ENCODE measurements at places on chromosomes 3 and 15. TPM values are rescaled to one million over a fixed set of nuclear protein-coding genes. Genes with fewer than 3 reads are reported as not detected.

ZNF502 gene
- 6.6 TPM for total RNA-seq

KLHL40 gene
- total RNA-seq, result not detected

GP9 gene
- not detected for total RNA-seq

RLBP1 gene
- not detected for total RNA-seq

MYO5C gene
- total RNA-seq, result 16.6 TPM

MEGF11 gene
- total RNA-seq, result not detected

GRCh38 chr3:182179631-182180030 is 467.9 kb downstream of the SOX2 start:
- DNase-seq, result no peak

- DNase-seq, result no peak
Measured at GRCh38 chr15:51749307-51749706, 2.1 kb upstream of the TMOD2 start.

DNA sequence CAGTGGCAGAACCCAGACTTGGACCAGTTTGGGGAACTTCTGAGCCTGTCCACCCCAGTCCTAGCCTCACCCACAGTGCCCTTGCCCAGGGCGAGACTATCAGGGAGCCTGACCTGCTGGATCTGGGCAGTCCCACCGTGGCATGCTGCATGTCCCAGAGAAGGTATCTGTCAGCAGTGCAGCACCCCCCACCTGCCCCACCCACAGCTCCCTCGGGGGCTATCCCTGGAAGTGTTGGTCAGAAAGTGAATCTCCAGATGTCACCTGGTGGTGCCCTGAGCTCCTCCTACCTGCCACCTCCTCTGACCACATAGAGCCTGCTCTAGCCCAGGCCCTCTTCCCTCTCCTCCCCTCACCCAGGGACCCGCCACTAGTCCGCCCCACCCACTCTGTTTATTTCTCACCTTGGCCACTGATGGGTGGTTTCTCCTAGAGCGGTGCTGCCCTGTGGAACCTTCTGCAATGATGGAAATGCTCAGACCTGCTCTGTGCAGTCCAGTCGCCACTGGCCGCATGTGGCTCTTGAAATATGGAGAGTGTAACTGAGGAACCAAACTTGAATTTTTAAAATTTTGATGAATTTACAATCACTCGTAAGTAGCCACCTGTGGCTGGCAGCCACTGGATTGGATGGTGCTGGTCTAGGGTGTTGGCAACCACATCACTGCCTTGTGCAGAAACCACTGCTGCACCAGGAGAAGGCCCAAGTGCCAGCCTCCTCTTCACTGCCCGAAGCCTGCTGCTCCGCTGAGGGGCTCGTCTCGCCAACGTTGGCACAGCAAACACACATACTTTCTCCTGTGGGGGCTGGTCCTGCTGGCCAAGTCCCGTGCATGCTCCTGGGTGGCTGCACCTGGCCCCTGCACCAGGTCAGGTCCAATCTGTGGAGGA is 13.1 kb downstream of the HDAC11 start:
- DNase-seq, result no peak

DNA sequence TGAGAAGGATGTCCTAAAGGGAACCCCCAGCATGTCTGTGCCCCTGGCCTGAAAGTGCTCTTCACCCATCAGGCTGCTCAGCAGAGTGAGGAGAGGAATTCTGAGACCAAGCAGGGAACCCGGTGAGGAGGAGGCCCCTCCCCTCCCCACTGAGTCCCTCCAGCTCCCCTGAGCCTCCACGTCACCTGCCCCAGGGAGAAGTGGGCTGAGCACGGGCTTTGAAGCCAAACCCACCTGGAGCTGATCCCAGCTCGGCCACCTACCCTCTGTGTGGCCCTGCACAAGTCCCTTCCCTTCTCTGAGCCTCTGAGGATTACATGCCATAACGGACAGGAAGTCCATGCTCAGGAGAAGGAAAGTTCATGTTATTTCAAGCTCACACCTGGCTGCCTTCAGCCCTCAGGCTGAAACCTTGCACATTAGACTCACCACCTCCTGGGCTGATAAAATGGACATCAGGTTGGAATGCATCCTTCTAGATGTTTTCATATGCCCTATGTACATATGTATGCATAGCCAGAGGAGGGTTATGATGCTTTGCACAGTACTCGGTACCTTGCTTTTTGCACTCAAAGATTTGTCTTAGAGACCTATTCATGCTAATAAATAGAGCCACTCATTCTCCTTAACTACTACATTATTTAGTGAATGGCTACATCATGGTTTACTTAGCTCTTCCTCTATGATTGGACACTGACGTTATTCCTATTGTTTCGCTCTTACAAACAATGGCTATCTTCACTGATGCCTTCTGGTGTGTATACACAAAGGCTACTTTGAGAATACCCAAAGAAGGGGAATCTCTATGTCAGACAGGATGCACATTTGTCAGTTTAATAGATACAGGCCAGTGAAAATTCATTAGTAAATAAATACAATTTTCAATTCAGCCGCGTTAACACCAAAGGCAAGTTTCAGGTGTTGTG is 31.6 kb upstream of the GATA2 start:
- no peak for DNase-seq

- no peak for DNase-seq
Measured at GRCh38 chr15:66780172-66780972, 78.3 kb downstream of the SMAD6 start.

GRCh38 chr3:184144505-184144904 is 9.3 kb downstream of the EIF2B5 start:
- DNase-seq, result no peak

- no peak for DNase-seq
Measured at GRCh38 chr3:187807086-187807862, 62.0 kb upstream of the BCL6 start.
